ENCODE measurements at places on chromosomes 3 and 15.
A peak's percentile ranks its signal among the peaks of the same experiment; 100 is the strongest.

DNA sequence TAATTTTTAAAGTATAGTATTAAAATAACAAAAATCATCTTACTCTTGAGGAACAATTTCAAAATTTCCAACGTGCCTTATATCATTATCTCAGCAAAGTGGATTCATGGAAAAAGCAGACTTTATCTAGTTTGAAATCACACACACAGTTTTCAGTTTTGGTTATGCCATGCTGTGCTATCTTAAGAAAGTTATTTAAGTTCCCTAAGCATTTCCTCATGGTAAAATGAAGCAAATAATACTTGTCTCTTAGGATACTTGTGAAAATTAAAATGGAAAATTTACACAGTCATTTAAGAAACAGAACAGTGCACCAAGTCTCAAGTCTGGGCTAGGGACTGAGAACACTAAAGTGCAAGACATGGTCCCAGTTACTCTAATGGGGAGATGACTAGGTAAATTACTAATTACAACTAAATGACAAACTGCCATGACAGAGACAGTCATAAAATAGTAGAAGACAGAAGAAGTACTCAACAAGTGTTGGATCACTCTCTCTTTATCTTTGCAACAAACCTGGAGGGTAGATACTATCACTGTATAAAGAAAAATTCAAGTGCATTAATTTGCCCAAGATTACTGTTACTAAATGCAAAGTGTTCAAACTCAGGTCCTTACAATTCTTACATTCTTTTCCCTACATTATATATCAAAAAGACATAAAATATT is 44.8 kb downstream of the DMXL2 start:
- DNase-seq = no peak

DNA sequence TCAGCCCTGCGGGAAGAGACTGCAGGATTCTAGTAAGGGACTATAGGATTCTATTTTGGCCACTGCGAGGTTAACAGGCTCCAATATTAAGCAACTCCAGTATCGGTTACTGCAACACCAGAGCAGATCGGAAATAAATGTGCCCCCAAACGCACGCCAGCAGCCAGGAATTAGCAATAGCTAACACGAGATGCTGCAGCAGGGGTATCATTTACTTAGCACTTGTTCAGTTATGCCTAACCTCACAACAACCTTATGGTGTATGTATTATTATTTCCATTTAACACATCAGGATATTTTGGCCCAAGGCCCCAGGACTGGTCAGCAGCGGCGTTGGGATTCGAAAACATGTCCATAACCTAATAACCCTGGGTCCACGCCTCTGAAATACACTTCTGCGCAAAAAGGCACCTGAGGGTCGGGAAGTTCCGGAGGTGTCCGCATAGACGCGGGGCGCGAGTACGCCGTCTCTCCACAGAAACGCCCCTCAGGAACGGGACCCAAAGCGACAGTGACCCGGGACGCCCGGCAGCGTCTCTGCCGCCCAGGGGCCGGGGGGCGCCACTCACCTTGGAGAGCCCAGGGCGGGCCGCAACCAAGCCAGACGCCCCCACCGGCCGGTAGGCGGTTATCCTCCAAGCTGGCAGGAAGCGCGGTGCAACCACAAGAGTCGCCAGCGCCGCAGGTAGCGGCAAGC is 681 bp downstream of the PIK3CB start:
- peak; percentile 58 for DNase-seq

DNA sequence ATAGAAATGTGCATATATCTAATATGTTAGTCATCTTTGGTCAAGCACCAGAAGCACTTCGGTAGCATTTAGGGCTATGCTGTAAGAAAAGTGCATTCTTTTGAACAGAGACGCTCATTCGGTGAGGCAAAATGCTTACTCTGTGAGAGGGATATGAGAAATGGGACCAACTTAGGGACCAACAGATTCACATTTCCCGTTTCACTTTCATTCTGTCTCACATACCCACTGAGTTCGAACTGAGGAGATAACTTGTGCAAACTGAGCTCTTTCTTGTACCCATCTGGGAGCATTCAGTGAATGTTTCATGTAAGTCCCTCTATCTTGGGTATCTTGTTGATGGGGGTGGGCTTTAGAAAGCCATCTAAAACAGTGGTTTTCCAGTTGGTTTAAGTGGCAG is 135.3 kb downstream of the FEZF2 start:
- no peak for DNase-seq

DNA sequence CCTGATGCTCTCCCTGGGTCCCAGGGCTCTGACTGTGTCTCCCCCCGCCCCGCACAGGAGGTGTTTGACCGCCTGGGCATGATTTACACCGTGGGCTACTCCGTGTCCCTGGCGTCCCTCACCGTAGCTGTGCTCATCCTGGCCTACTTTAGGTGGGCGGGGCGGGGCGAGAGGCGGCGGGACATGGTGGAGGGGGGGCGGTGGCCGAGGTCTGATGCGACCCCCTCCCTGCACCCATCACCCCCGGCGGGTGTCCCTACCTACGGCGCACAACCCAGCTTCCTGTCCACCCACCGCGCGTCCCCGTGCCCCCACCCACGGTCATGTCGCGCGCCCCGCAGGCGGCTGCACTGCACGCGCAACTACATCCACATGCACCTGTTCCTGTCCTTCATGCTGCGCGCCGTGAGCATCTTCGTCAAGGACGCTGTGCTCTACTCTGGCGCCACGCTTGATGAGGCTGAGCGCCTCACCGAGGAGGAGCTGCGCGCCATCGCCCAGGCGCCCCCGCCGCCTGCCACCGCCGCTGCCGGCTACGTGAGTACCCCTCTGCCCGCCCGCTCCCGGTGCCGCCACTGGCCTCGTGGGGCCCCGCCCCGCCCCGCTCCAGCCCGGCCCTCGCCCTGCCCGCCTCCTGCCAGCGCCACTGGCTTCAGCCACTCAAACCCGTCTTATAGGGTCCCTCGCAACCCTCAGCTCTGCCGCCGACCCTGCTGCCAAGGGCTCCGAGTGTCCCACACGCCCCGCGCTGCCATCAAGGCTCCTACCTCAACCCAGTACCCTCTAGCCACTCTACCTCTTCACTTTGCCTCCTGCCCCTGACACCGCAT is 21.0 kb downstream of the PTH1R start:
- no peak for DNase-seq

GRCh38 chr3:10788451-10788850 is 27.6 kb upstream of the SLC6A11 start:
- DNase-seq = no peak

GRCh38 chr15:98651036-98651481 is 2.7 kb downstream of the IGF1R start:
- no peak for DNase-seq

DNA sequence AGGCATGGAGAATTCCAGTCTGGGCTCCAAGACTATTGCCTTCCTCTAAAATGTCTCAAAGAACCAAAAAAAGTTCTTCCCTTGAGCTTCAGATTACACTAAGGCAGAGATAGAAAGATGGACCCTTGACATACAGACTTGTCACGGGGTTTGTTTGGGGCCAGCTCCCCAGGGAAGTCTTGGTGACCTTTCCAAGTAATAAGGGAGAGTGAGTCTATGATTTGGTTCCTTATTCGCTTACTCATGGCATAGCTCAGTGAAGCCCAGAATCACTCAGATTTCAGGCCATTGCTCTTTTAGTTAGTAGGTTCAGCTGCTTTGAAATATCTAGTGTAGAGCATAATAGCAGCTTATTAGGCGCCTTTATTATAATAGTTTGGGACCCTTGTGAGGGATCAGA is 90.3 kb downstream of the PLCL2 start:
- DNase-seq = no peak

DNA sequence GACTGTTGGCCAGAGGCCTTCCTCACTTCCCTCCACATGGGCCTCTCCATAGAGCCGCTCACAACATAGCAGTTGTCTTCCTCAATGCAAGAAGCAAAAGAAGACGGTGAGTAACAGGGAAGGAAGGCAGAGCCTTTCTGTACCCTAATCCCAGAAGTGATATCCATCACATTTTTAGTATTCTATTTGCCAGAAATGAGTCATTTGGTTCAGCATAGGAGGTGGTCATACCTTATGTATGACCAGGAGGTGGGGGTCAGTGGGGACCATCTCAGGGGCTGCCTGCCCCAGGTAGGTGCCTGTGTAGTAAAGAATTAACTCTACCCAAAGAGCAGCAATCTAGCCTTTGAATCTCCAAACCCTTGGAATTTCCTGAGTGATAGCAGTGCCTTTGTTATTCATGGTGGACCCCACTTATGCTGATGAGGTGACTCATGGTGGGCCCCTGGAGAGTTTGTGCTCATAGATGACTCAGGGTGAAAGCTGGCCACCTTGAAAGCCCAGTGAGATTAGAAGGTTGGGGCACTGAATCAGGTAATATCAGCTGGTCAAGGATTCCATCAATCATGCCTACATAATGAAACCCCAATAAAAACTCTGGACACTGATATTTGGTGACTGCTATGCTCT is 323.9 kb upstream of the IGF1R start:
- DNase-seq = no peak

DNA sequence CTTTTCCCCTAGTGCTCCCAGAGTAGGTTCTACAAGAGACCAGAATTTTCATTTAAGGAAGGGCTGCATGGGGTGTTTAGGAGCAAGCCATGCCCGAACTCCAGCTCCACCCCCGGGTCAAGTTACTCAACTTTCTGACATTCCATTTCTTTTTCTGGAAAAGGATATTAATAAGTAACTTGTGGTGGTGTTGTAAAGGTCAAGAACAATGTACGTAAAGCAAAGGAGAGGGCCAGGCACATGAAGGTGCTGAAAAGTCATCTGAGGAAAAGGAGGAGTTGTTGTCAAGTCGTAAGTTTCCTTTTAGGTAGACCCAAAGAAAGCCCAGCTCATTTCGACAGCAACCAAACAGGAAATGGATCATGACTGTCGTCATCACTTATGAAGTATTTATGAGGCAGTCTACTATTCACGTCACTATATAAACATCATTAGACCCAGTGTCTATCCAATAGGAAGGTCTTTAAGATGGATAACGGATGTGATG is 319.6 kb upstream of the IL12A start:
- no peak for DNase-seq

DNA sequence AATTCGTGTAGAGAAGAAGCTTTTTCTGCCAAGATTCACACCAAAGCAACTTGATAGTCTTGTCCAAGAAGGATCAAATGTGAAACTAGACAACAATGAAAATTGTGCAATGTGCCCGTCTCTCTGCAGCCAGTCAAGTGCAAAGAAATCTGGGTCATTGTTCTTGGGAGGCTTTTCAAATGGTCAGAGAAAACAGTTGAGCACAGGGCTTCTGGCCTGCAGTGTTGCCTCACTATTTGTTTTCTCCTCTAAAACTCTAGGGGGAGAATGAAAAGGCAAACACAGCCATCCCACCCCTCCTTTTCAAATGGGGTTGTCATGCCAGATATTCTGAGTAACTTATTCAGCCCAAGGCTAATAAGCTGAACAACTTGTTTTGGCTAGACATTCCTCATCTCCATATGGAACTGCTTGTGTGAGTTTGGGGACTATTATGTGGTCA is 417.6 kb upstream of the CDIN1 start:
- DNase-seq = no peak

DNA sequence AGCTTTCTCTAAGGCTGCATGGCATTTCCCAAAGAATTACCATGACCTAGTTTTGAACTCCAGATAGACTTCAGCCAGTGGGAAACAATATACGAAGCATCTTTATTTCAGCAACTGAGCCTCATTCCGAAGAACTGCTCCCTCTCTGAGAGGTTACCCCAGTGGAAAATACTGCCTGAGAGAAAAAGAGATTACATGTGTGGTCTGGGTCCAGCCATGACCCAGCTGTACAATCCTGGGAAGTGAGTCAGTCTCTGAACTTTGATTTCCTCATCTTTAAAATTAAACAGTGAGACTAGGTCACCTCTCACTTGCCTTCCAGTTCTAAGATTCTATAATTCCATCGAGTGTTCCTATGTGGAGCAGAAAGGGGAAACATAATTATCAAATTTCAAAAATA is 42.4 kb downstream of the TNIK start:
- DNase-seq = no peak

DNA sequence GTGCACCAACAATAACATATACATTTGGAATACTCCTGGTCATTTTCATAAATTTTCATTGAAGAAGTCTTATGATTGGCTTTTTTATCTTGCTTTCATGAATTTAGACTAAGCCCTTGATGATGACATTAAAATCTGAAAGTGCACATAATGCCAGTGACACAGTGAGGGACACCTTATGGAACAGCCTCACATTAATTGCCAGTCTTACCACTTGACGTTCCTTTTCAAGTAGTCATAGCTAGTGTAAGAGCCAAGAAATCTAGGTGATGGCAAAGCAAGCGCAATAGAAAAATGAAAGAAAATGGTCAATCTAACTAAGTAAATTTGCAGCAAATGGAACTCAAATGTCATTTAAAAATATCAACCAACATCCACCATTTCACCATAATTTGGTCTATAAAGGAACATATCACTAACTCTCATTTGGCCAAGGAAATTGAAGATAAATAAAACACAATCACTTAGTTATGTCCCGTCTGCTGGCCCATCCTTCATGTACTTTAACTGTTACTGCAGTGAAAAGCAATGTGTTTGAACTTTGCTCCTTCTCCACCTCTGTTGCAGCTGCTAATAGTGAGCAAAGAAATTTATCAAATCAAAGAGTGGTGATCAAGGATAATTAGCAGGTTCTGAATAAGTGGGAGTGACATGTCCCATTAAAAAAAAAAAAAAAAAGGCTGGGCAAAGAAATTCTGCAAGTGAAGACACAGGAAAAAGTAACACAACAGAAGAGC is 110.0 kb downstream of the TJP1 start:
- no peak for DNase-seq

DNA sequence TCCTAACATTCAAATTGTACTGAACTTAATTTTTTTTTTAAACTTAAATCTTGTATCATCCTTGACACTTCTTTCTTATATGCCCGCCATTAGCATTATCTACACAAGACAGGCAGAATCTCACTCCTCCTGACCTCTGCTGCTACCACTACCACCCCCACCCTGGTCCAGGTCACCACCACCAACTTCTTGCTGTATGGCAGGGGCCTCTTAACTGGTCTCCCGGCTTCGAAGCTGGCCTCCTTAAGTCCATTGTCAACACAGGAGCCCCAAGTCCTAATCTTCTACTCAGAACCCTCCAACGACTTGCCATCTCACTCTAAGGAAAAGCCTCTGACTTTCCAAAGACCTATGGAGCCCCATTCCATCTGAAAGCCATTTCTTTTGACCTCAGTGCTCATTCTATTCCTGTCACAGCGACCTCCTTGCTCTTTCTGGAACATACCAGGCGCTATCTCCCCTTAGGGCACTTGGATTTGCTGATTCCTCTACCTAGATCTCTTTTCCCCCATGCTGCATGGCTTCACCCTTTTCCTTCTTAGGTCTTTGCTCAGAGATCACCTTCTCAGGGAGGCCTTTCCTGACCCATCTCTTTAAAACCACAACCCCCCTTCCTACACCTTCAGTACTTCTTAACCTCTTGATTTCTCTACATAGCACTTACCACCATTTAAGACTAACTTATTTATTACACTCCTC is 2.6 kb downstream of the PRC1 start:
- DNase-seq = no peak
